Caudate nucleus (tissue), 63 donors: ENCODE measurements at places on chromosomes 1 and 21.

DNA sequence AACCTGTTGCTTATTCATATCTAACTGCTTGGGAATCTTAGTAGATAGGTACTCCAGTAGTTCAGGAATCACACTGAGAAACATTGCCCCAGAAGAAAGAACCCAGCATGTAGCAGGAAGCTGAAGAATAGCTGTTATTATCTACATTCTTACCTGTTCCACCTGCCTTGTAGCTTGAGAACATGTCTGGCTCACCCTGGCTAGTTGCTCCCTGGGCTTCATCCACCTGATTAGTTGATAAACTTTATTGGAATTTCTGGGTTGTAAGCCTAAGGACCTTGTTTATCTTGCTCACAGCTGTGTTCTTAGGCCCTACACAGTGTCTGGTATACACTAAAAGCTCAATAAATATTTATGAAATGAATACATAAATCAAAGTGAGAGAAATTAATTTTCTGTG lies 106.3 kb upstream of the DMRTA2 start:
- no peak for DNase-seq

DNA sequence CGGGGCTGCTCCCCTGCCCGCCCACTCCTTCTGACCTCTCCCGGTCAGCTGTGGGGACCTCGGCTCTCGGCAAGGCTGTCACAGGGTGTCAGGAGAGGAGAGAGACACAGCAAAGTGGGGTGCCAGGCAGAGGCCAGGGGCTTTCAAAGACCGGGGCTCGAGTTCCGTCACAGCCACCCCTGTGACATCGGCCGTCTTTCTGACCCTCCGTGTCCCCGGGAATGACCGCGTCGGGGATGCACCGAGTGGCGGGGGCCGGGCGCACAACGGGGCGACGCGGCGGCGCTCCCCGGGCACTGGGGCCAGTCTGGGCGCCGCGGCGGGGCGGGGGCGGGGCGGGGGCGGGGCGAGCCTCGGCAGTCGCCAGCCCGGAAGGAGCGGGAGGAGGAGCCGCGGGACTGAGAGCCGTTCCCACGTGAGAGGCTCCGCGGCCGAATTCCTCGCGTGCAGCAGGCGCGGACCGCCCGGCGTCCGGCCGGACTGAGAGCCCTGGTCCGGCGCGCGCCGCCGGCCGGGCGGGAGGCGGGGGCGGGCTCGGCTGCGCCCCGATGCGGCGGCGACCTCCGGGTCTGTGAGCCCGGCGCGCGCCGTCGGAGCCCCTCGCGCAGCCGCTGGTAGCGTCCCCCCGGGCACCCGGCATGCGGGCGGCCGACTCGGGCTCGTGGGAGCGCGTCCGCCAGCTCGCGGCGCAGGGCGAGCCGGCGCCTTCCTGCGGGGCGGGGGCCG lies 229.7 kb upstream of the TMEM51 start:
- DNase-seq, result peak; percentile 59

- DNase-seq, result no peak
Observed at GRCh38 chr21:41876928-41877652, 2.1 kb downstream of the PRDM15 start.

DNA sequence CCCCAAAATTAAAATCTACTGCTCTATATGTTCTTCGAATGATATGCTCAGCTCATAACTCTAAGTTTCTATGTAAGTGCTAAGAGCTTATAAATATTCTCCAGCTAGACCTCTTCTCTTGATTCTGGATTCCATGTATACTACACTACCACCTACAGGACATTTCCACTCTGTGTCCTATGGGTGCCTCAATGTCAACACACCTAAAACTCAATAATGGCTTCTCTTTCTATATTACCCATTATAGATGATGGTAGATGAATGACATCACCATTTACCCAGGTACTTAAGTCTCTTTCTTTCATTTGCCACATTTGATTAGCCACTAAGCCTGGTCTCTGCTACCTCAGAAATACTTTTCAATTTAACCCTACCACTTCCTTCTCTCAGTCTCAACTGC lies 41.3 kb downstream of the TBX19 start:
- DNase-seq, result no peak
